ENCODE measurements at places on chromosomes 6 and 20.

GRCh38 chr6:4965562-4966389 lies 38.1 kb downstream of the RPP40 start:
- no peak for DNase-seq

- DNase-seq: no peak
Observed at GRCh38 chr20:3998998-3999397, 16.4 kb downstream of the RNF24 start.

- DNase-seq: no peak
Observed at GRCh38 chr6:43627008-43627825, 1.8 kb downstream of the GTPBP2 start.

GRCh38 chr20:37518606-37519507 lies 2.2 kb upstream of the NNAT start:
- DNase-seq: no peak

DNA sequence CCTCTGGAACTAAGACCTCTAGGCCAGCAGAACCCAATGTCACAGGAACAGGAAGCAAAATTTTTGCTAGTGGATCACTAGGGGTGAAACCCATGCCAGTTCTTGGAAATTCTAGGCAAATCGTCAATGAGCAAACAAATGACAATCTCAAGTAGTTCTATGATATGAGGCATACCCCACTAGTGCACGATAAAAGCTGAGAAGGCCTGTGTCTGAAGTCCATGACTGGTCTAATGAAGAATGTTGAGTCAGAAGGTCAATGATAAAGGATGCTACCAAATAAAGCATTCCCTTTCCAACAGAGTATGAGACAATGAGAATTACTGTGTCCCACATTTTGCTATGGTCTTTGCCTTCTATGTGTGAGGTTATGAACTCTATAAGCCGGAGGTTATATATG lies 149.4 kb upstream of the NOX3 start:
- no peak for DNase-seq

Data from stimulated activated CD4-positive, alpha-beta T cell treated with anti-CD3 and anti-CD28 coated beads, Interleukin-12 subunit alpha, Interleukin-12 subunit beta, amount 100 ng/mL, for 24 hours (primary cell).